Astrocyte of the cerebellum (primary cell): ENCODE measurements at places on chromosomes 5 and 9.
A peak's percentile ranks its signal among the peaks of the same experiment; 100 is the strongest.

GRCh38 chr5:173736923-173737412 lies 120.5 kb upstream of the BOD1 start:
- DNase-seq = no peak

- DNase-seq = no peak
Measured at GRCh38 chr5:27523629-27524028, 485.2 kb upstream of the CDH9 start.

GRCh38 chr5:134451936-134452505 lies 40.3 kb upstream of the CDKN2AIPNL start:
- peak; percentile 66 for DNase-seq

- DNase-seq = no peak
Measured at GRCh38 chr9:136255896-136256890, 10.6 kb upstream of the QSOX2 start.

- DNase-seq = no peak
Measured at GRCh38 chr5:92508271-92508670, 1072.7 kb downstream of the NR2F1-AS1 start.

DNA sequence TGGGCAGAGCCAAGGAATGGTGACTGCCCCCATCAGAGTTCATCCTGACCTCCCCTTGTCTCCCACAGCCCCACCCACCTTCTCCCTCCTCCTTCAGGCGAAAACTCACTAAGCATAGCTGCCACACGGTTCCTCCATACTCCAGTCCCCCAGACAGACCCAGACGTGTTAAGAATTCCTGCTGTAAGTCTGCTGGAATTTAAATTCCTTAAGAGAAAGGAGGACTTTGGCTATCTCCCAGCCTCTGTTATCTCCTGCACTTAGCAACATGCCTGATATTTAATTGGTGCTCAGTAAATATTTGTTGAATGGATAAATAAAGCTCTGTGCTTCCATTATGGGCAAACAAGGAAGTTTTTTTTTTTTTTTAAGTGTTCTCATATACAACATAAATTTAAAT lies 213.7 kb downstream of the RFK start:
- DNase-seq = peak; percentile 64

- no peak for DNase-seq
Measured at GRCh38 chr5:156274453-156274852, 52.5 kb upstream of the SGCD start.

- no peak for DNase-seq
Measured at GRCh38 chr9:109319626-109320241, 1.1 kb downstream of the EPB41L4B start.

DNA sequence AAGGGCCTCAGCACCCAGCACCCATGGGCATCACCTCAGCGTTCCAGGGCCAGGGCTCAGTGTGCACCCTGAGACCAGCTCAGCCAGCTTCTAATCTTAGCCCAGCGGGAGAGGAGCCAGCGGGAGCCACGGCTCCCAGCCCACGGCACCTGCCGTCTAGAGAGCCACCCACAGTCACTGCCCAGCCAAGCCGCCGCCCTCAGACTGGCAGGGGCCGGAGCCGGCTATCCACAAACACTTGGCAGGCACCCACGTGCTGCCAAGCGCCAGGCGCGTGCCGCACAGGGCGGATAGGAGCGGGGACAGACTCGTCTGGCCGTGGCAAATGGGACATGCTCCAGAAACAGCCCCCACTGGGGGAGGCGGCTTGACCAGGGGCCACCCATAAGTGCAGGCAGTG lies 18.6 kb downstream of the BRD3 start:
- no peak for DNase-seq

GRCh38 chr5:34580983-34581382 lies 75.1 kb upstream of the RAI14 start:
- DNase-seq = no peak

DNA sequence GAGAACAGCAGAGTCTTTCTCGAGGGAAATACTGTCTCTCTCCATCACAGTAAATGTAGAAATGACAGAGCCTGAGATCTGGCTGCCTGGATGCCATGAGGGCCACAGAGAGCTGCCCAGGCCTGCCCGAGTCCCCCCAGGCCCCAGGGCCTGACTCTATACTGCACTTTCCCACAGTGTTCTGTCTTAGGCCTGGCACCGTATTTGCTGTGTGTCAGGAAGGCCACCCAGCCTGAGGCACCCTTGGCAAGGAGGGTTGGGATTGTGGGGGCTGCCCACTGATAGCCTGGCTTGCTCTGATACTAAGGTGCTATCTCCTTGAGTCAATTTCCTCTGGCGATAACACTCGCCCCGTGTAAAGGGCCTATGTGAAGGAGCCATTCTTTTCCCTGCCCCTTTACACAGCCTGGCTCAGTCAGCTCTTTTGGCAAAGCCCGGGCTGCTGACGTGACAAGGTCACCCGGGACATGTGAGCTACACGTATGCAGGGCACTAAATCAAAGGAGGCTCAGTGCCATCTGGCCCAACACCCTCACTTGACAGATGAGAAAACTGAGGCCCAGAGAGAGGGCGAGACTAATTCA lies 630.1 kb upstream of the KLF4 start:
- DNase-seq = no peak

- peak; percentile 16 for DNase-seq
Measured at GRCh38 chr9:120655005-120655622, 59.2 kb downstream of the MEGF9 start.

- peak; percentile 91 for DNase-seq
Measured at GRCh38 chr5:139262742-139263445, 30.6 kb upstream of the MATR3 start.

GRCh38 chr9:130866474-130866965 lies 30.1 kb downstream of the QRFP start:
- peak; percentile 80 for DNase-seq

- no peak for DNase-seq
Measured at GRCh38 chr5:17064241-17064640, 128.2 kb upstream of the MYO10 start.

- peak; percentile 83 for DNase-seq
Measured at GRCh38 chr5:143554187-143554717, 150.8 kb upstream of the NR3C1 start.

GRCh38 chr9:125990793-125991220 lies 243.6 kb downstream of the PBX3 start:
- no peak for DNase-seq

DNA sequence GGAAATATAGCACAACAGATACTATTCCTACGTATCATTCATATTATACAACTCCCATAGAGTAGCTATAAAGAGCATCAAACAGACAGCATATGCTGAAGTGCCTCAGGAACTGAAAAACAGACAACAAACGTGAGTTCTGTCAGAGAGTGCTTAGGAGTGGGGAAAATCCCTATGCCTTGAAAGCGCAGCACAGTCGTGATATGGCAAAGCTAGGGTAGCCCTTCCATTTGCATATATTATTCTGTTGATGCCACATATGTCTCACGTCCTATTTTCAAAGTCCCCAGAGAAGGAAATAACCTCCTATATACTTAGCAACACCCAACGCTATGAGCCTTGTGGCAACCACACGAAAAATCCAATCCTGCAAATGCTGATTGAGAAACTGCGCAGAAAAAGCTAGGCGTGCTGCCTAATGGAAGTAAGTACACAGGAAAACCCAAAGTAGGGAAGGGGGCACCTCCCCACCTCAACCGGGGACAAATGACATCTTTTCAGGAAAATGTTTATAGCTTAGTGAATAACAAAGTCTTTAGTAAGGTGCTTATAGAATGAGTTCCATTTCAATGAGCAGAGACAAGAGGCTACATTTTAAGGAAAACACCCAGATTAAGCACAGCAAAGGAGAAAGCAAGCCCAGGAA lies 105.1 kb downstream of the MED10 start:
- no peak for DNase-seq
